ENCODE measurements at places on chromosomes 12 and 14.

- DNase-seq = no peak
Measured at GRCh38 chr14:106505366-106505765, 979.0 kb downstream of the TMEM121 start.

DNA sequence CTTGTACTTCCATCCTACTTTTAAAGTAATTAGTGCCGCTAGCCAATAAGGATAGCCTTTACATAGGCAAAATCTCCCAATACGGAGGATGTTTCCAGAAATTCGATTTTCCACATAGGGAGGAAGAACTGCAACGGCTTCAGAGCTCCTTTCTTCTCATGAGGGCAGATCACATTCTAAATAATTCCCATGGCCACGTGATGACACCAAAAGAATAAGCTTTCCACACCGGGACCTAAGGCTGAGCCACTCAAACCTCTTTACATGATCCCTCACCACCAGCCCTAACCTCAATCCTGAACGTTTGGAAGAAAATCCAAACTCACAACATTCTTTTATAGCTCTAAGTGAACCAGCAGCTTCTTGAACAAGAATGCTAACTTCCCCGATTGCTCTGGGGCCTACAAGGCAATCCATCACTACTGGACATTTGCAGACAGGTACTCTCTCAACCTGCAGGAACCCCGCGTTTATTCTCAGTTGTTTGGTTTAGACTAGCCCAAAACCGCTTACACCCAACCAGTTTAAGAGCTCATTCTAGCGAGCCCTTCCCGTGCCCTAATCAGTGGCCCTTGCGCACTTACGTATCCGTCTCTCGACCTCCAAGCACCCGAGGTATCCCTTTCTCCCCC, 884 bp downstream of the CAPRIN2 start:
- DNase-seq = peak; percentile 45

DNA sequence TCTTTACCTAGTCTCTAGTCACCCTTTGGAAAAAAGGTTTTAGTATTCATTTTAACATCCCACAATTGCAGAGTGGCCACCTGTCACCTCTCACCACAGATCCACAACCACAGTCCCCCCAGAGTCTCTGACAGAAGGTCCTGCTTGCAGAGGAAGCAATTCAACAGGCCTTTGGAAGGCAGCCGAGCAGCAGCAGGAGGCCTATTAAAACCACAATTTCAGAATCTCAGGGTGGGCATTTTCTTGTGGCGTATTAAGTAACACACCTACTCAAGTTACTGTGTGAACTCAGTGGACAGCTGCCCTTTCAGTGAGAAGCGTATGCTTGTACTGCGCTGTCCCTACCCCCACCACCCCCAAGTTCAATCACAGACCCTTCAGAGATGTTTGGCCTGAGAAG, 234.0 kb upstream of the HMGA2 start:
- DNase-seq = no peak

- no peak for DNase-seq
Measured at GRCh38 chr14:52266179-52266578, 1.3 kb upstream of the PTGDR start.

GRCh38 chr14:97499790-97500481, 702.8 kb downstream of the VRK1 start:
- DNase-seq = no peak

GRCh38 chr12:65200007-65200665, 30.8 kb downstream of the LEMD3 start:
- DNase-seq = no peak

DNA sequence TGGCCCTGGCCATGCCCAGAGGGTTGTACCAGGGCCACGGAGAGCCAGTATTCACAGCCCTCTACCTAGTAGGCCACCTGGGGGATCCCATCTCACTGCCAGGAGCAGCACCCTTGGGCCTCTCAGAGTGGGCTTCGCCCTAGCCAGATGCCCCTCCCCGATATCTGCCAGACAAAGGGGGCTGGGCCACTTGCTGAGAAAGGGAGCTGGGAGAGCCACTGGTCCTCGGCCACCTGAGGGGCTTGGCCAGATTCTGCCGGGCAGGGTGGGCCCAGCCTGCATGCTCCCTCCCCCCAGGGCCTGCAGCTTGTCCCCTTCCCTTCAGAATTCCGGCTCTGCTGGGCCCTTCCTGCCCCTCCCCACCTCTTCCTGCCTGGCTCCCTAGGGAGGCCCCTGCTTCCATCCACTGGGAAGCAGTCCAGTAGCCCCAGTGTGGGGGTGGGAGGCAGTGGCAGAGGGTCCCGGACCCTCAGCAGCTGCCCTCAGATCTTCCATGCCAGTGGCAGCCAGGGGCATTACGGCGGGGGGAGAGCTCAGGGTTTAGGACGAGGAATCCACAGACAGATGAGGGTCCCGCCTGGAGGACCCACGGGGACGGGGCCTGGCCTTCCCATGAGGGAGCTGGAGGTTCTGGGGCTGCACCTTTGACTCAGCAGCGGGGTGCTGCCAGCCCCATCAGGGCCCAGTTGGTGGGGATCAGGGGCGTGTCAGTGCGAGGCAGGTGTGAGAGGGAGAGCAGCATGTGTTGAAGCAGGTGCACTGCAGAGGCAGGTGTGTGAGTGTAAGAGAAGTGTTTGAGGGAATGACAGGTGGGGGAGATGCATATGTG, 2.4 kb downstream of the CRIP2 start:
- no peak for DNase-seq

DNA sequence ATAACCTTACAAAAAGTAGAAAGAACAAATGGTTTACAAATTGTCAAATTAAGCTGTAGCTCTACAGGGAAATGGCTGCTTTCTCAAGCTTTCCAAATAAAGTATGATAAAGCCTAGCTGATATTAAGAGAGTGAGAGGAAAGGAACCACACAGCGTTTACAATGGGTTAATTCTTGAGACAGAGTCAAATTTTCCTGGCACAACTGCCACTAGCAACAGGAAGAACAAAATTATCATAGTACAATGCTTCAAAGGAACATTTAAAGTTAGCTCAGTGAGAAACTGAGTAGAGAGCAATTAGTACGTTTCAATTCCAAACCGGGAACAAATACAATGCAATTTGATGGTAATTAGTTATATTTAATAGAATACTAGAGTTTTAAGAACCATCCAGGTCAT, 116.0 kb downstream of the PPP1R12A start:
- peak; percentile 8 for DNase-seq

GRCh38 chr12:124713436-124714082, 146.1 kb upstream of the NCOR2 start:
- no peak for DNase-seq

GRCh38 chr12:57524814-57525614, 2.4 kb downstream of the MBD6 start:
- no peak for DNase-seq

DNA sequence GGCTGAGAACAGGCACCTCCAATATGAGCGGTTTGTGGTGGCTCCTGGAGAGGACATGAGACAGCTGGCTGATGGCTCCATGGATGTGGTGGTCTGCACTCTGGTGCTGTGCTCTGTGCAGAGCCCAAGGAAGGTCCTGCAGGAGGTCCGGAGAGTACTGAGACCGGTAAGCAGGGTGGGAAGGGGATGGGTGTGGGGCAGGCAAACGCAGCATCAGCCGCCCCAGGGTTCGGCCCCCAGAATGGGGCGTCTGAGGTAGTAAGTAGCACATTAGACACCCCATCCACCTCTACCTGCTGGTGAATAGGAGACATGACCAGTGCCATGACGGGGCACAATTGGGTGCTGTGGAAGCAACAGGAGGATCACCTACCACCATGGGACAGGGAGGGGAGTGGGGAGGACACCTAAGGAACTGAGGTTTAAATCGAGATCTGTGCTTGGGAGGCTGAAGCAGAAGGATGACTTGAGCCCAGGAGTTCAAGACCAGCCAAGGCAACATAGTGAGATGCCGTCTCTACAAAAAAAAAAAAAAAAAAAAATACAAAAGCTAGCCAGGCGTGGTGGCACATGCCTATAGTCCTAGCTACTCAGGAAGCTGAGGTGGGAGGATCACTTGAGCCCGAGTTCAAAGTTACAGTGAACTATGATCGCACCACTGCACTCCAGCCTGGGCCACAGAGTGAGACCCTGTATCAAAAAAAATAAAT, 25.5 kb downstream of the ITGA7 start:
- DNase-seq = no peak

DNA sequence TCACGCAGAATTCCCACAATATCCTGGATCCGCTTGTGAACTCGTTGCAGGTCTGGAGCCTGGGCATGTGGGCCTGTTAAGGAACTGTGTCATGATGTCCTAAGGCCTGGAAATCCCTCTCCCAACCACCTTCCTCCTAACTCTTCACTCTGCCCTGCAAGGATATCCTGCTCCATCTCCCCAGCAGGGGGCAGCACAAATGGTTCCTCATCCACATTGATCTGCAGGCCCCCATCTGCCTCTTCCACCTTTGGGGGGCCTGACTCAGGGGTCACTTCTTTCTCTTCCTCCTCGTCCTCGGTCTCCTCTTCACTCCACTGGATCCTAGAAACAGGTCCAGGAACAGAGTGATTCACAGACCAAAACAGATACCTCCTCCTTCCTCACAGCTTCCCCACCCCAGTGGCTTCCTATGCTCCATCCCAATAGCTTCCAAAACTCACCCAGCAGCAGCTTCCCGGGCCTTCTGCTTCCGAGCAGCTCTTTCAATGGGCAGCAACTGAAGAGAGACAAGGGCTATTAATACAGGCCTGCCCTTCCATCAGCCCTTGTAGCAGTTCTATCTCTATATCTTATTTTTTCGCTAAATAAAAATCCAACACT, 4.5 kb downstream of the NOP2 start:
- DNase-seq = peak; percentile 73

- no peak for DNase-seq
Measured at GRCh38 chr12:28955931-28956330, 193.1 kb upstream of the FAR2 start.

GRCh38 chr12:13702381-13702780, 279.0 kb downstream of the GRIN2B start:
- no peak for DNase-seq

GRCh38 chr14:33165144-33165925, 226.7 kb downstream of the NPAS3 start:
- DNase-seq = no peak

DNA sequence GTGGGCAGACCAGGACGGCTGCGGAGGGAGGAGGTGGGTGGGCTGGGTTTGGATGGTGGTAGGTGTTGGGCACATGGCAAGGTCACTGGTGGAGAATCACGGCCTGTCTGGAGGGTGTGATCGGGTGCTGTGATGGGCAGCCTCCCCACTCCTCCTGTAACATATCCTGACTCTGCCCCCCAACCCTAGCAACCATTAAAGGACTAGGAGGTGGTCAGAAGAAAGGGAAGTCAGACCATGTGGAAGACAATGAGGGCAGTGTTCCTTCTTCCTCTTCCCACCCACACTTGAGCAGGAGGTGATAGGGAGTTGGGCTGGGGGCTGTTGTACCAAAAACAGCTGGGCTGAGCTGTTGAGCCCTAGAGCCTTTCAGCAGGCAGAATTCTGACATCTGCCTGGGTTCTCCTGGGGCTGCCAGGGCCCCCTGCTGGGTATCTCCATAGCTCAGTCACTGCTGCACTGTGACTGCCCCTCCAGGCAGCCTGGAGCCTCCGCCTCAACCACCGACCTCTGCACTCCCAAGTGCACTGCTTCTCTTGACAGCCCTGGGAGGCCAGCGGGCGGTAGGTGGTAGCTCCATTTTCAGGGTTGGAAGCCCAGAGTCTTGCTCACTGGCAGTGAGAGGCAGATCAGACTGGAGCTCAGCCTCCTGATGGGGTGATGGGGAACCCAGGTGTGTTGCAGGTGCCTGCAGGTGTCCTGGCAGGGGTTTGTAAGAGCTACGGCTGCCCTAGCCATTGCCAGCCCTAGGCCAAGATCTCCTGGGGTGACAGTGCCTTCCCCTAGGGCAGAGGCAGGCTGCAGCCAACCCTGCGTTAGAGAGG, 15.4 kb downstream of the VASH1 start:
- peak; percentile 29 for DNase-seq

GRCh38 chr12:24778486-24779304, 170.2 kb downstream of the BCAT1 start:
- peak; percentile 64 for DNase-seq

GRCh38 chr12:116226026-116226425, 51.5 kb downstream of the MED13L start:
- no peak for DNase-seq

- no peak for DNase-seq
Measured at GRCh38 chr12:128818065-128819022, 5.4 kb downstream of the SLC15A4 start.

- DNase-seq = no peak
Measured at GRCh38 chr12:31221551-31221945, 104.4 kb downstream of the SINHCAF start.

DNA sequence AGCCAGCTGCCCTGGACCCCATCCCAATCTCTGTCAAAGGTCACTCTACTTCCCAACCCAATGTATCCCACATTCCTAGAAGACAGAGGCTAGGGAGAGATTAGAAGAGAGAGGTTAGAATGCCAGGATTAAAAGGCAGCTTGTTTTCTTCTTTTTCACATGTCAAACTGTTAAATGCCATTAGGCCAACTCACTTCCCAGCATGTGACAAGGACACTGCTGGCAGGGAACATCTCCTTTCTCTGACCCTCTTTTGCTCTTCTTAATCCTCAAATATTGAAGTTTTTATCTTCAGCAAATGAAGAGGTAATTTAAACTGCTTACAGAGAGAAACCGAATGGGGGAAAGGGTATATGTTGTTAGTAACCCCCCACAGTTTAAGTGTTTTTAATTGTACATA, 89.1 kb downstream of the BBS10 start:
- DNase-seq = no peak

DNA sequence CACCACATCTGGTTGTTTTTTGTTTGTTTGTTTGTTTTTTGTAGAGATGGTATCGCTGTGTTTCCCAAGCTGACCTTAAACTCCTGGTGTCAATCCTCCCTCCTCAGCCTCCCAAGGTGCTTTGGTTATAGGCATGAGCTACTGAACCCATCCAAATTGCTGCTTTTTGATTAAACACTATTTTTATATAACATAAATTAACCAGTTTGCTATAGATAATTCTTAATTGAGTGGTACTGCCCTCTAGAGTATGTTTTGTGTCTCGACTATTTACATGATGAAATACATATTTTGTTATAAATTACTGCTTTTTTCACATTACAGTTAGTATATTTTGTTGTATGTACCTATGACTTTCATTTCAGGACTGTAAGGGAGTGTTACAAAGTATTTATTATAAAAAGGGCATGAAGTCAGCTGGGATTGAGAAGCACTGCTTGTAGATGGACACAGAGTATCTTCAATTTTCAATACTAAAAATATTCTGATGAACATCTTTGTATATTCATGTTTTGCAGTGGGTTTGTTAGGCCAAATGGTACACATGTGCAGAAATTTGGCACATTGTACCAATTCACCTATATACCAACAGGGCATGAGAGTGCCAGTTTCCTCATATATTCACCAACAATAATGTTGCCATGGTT, 14.9 kb upstream of the SCAF11 start:
- DNase-seq = peak; percentile 41

DNA sequence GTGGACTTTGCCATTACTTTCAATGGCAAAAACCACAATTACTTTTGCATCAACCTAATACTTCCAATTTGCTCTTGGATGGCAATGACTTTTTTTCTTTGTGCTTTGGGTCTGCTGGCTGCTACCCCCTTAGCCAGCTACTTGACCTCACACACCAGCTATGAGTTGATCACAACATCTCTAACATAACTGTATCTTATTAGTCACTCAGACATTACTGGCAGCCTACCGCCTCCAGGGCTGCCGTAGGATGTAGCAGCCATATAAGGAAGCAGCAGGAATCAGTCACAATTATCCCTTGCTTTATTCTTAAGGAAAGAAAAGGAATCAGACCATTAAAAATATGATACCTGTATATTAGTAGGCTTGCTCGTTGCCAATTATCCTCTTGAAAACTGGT, 260.5 kb downstream of the ADAMTS20 start:
- DNase-seq = no peak
